Body of pancreas (tissue), 4 donors: ENCODE measurements at places on chromosomes 13 and 19.
A peak's percentile ranks its signal among the peaks of the same experiment; 100 is the strongest.

DNA sequence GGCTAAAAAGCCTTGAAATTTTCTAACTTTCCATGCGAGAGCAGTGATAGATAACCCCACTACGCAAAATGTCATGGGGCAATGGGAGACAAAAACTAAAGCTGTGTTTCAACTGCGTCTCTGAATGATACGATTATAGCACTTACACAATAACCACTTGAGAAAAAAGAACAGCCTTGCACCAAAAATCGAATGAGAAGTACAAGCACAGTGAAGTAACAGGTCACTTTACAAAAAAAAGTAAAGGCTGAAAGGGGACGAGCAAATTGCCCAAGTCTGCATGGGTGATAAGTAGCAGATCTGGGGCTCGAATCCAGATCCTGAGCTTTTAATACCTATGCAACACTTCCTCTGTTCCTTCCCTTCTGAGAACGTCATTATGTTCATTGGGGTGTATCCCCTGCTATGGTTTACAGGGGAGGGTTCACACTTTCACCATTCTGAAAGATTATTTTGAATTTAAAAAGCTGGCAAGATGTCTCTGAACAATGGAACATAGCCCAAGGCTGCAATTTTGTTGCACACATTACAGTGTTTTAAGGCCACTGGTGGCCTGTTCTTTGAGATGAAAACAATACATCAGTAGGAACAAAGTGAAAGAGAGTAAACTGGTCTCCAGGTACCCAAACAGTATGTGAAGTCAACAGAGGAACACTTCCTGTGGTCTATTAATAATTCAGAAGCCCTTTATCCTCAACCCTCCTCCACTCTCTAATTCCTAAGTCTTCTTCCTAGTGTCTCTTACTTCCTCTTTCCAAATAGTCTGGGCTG lies 3.2 kb downstream of the CPB2 start:
- DNase-seq, result no peak

DNA sequence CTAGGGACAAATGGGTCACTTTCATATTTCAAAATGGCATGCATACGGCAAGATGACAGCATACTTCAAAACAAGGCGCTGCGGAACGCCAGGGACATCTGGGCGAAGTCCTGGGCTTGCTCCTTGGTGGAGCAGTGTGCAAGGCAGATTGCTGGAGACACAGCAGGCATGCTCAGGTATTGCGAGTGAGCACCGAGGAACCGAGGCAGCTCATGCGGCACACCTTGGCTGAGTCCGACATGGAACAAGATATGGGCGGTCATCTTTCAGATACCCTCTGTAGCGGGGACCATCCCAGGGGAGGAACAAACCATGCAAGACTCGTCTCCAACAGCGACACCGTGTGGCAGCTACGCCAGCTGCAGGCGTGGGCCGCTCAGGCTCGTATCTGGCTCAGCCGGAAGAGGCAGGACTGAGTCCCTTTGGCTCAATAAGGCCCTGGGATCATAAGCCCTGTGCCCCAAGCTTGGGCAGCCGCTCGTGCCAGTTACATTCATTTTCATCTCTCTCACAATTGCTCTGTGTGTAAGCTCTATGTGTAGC lies 112.4 kb downstream of the NUFIP1 start:
- DNase-seq, result no peak

DNA sequence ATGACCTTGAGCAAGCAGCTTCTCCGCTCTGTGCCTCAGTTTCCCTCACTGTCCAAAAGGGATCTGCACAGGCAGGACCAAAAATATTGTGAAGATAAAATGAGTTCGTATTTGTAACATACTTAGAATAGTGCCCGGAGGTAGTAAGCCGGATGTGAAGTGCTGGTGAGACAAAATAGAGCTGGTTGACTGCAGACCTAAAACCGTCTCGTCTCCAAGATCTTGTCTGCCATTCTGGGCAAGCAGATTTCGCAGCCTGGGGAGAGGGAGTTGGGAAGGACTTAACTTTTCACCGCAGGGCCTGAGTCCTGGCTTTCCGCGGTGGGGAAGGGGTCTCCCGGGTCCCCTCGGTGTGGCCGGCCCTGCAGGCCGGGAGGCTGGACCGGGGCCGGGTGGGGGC lies 8.2 kb upstream of the BBC3 start:
- no peak for DNase-seq

GRCh38 chr19:50819636-50820035 lies 4.0 kb downstream of the KLK1 start:
- DNase-seq, result no peak

DNA sequence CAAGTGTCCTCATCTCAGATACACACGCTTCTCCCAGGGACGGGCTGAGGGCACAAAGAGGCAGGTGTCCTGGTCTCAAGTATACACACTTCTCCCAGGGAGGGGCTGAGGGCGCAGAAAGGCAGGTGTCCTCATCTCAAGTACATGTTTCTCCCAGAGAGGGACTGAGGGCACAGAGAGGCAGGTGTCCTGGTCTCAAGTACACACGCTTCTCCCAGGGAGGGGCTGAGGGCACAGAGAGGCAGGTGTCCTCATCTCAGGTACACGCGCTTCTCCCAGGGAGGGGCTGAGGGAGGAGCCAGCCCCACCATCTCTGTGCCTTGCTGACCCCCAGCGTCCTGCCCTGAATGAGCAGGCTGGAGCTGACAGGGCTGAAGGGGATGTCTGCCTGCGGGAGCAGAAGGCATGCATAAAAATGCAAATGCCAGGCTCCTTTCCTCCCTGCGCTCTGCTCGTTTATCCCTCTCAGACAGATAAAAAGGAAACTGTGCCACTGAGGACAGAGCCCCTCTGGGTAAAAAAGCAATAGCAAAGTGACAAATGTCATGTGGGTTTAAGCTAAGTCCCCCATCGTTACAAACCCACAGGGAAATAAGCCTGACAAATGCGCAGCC lies 96.1 kb upstream of the UQCRFS1 start:
- no peak for DNase-seq

- peak; percentile 32 for DNase-seq
These were observed 14.3 kb upstream of the FKRP start for GRCh38 chr19:46731584-46731983.
